ENCODE measurements at places on chromosomes 5 and 9.

- DNase-seq = no peak
Measured at GRCh38 chr9:16143947-16144890, 591.4 kb downstream of the CCDC171 start.

DNA sequence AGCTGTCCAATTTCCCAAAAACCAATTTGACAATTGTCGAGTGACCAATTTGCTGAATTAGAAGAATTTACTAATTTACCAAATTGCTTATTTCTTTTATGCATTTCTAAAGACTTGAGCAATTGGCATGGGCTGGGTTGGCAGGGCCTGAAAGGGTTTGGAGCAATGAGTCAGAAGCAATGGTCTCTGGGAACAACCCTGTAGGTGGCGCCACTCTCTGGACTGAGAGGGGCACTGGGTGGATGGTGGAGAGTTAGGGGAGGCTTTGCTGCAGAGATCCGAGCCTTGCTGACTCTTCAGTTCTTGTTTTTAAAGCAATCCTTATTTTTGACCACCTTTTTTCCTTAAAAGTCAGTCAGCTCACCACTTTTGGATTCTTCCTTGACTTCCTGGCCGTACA, 71.5 kb upstream of the RPS23 start:
- DNase-seq = peak; percentile 16

GRCh38 chr5:135714126-135714894, 120.2 kb upstream of the SLC25A48 start:
- no peak for DNase-seq

GRCh38 chr5:158124606-158125316, 265.8 kb upstream of the CLINT1 start:
- no peak for DNase-seq

GRCh38 chr9:86721226-86721781, 226.0 kb downstream of the GAS1 start:
- DNase-seq = no peak

DNA sequence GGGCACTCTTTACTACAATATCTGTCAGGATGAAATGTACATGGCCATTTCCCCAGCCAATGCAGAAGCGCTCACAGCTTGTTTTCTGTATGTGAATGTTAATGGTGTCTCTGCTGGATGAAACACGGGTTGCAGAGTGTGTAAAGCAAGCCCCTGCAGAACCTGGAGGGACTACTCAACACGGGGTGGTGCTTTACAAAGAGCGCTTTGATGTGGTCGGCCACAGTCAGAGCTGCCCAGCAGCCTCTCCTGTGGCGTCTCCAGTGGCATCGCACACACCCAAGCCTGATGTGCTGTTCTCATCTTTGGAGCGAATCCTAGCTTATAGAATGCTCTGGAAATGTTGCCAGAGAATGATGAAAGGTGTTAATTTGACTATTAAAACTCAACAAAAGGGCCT, 162.7 kb upstream of the NFIL3 start:
- DNase-seq = no peak

DNA sequence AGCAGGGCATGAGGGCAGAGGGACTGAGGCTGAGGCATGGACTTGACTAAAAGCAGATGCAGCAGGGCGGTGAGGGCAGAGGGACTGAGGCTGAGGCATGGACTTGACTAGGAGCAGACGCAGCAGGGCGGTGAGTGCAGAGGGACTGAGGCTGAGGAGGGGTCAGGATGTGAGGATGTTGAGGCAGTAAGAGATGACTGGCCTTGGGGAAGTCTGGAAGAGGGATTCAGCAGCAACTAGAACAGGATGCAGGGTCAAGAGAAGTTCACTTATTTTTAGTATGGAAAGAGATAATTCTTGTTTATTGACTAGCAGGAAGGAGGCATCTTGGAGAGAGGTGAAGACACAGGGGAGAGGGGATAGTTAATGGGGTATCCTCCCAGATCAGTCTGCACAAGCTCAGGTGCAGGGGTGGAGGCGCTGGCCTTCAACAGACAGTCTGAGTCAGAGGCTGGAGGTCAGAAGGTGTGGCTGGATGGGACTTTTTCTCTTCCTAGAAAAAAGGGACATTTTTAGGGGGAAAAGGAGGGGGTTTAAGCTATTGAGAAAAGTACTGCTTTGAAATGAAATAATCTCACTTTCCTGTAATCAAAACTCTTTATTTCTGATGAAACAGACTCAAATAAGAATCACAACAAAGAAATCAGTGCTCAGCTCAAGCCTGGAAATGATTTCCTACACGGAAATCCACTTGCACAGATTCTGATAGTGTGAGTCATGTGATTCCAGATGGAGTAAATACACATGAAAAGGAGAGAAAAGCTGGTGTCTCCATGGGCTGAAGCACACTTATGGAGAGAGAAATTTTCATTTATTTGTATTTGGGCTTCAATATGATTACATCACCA, 130.9 kb downstream of the PALM2AKAP2 start:
- no peak for DNase-seq

DNA sequence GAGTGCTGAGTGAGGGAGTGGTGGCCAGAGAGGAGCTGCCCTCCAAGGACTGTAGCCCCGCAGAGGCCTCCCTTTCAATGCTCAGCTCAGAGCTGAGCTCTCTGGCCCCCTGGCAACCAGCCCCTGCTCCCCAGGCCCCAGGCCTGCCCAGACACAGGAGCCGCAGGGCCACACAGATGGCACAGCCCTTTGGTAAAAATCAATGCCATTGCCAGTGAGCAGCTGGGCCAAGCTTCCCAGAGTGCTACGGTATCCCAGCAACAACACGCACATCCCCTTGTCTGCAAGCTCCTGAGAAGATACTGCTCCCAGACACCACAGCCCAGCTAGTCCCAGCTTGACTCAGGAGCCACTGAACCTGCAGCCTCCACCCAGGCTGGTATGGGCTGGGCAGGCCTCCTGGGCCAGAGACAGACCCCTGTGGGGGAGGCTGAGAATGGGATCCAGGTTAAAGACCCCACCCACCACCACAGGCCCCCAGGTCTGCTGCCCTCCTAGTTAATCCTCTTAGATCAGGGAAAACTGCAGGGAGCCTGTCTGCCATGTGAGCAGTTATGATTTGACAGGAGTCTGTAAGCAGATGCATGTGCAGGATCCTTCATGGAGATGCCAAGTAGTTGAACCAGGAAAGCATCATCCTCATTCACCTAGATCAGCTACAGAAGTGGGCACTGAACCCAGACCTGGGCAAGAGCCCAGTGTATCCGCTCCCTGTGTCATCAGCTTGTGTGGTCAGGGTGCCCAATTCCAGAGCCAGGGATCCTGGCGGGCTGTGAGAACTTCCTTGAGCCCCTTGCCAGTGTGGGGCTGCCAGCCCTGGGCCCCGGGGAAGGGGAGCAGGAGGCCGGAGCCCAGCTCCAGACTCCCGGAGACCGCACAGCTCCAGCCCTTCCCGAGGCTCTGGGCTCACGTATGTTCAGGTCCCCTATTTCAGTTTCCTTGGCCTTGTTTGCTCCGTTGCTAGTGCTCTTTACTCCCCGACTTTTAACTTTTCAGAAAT, 26.7 kb upstream of the ADAMTS2 start:
- DNase-seq = no peak

Data from activated CD4-positive, alpha-beta T cell treated with anti-CD3 and anti-CD28 coated beads, Interleukin-2, amount 50 U/mL, for 4 hours (primary cell).